ENCODE measurements at places on chromosomes 2 and 18. TPM values are rescaled to one million over a fixed set of nuclear protein-coding genes. Genes with fewer than 3 reads are reported as not detected.

GRCh38 chr2:186531257-186531775, 45.3 kb downstream of the ZC3H15 start:
- peaks cover 9% of the 10 kb centered on the region for H3K36me3 ChIP-seq
- no peak for DNase-seq
- no peaks in the 10 kb centered on the region for H3K27me3 ChIP-seq
- peaks cover 28% of the 10 kb centered on the region for H3K4me1 ChIP-seq
- no peak overlapping the region for H3K27ac ChIP-seq

ABCG5 gene
- total RNA-seq, result not detected

DNA sequence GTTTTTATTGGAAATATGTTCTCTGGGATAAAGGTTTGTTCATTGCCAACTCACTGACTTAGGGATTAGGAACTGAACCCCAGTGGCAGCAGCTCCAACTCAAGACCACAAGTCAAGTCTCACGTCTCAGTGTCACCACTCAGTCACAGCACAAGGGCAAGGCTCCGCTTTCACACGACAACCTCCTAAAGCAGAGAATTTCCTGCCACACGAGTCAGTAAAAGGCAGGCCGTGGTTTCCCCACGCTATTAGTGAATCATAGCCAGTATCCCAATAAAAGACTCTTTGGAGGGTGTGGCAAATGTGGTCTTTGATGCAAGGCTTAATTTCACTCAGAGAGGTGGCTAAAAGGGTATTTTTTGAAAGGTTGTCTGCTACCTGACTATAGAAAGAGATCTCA, 57.6 kb downstream of the PIEZO2 start:
- H3K4me3 ChIP-seq, result no peak overlapping the region
- no peaks in the 10 kb centered on the region for H3K36me3 ChIP-seq
- H3K27ac ChIP-seq, result peak overlapping the region; percentile 62
- no peaks in the 10 kb centered on the region for H3K27me3 ChIP-seq

CDH19 gene
- 2.0 TPM for total RNA-seq

DSEL gene
- total RNA-seq, result 49.8 TPM

DNA sequence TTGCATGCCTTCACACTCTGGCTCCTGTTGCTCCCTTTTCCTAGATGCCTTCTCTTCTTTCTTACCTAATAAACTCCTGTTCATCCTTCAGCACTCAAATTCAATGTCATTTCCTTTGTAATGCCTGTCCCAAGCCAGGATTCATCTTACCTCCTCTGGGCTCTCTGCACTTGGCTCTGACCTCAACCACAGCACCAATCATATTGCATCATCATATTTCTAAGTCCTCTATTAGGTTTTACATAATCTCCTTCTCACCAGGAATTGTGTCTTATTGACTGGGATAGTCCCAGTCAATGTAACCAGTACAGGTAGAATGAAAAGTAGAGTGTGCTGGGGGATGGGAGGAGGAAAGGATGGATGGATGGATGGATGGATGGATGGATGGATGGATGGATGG, 187.1 kb downstream of the NRP2 start:
- H3K27ac ChIP-seq, result no peak overlapping the region
- H3K4me3 ChIP-seq, result no peak overlapping the region
- H3K4me1 ChIP-seq, result peaks cover 17% of the 10 kb centered on the region
- no peak for DNase-seq
- peaks cover 5% of the 10 kb centered on the region for H3K27me3 ChIP-seq
- no peaks in the 10 kb centered on the region for H3K36me3 ChIP-seq

MYL1 gene
- total RNA-seq, result not detected

GRCh38 chr2:9984871-9985480, 33.5 kb downstream of the GRHL1 start:
- H3K4me3 ChIP-seq, result no peak overlapping the region
- H3K27ac ChIP-seq, result peak overlapping the region; percentile 61
- DNase-seq, result no peak
- H3K36me3 ChIP-seq, result no peaks in the 10 kb centered on the region
- no peaks in the 10 kb centered on the region for H3K27me3 ChIP-seq

- H3K4me1 ChIP-seq, result peaks cover 29% of the 10 kb centered on the region
- no peak overlapping the region for H3K4me3 ChIP-seq
- no peak overlapping the region for H3K27ac ChIP-seq
- H3K27me3 ChIP-seq, result no peaks in the 10 kb centered on the region
- no peak for DNase-seq
Observed at GRCh38 chr2:23586741-23587306, 201.8 kb downstream of the KLHL29 start.

ESCO1 gene
- total RNA-seq, result 11.6 TPM

DNA sequence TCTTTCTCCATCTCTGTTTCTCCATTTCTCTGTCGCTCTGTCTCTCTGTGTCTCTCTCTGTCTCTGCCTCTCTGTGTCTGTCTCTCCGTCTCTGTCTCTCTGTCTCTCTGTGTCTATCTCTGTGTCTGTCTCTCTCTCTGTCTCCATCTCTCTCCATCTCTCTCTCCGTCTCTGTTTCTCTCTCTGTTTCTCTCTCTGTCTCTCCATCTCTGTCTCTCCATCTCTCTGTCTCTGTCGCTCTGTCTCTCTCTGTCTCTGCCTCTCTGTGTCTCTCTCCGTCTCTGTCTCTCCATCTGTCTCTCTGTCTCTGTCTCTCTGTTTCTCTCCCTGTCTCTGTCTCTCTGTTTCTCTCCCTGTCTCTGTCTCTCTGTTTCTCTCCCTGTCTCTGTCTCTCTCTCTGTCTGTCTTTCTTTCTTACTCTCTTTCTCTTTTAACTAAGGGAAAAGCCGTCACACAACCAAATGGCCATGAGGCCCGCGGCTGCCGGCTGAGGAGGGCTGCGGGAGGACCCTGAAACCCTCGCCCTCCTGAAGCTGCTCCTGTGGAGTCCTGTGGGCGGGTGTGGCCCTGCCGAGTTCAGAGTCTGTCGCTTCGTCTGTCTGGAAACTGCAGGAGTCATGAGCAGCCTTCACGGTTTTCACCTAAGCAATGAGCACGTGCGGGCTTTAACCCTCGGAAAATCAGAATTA, 29.3 kb downstream of the NFATC1 start:
- peaks cover 9% of the 10 kb centered on the region for H3K36me3 ChIP-seq
- no peak overlapping the region for H3K27ac ChIP-seq
- H3K4me3 ChIP-seq, result no peak overlapping the region
- no peak for DNase-seq

DNA sequence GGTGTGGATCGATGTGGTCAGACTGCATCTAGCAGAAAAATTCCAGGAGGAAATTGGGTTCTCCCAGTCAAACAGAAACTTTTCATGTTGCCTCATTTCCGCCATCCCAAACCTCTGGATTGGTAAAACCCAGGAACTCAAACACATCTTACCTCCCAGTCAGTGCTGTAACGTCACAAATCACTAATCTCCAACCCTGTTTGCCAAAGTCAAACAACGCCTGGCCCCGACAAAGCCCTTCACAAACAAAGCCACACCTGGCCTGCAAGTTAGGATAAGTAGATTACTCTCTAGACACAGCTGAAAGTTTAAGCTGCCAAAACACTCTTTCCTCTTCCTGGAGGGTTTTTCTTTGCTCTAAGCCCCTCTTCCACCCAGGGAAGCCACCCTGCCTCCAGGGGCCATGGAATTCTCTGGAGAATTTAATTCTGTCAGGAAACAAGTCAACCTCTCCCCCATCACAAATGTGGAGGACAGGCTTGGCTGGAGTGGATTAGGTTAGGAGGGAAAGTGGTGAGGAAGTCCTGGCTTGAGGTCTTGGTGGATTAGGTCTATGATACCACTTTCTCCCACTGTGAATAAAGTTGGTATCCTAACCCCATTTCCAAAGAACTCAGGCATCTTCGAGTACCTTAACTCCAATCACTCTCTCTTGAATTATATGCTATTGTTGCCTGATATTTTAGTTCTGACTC, 86.7 kb downstream of the LYPD6B start:
- no peaks in the 10 kb centered on the region for H3K36me3 ChIP-seq
- H3K27ac ChIP-seq, result no peak overlapping the region
- no peak overlapping the region for H3K4me3 ChIP-seq
- H3K27me3 ChIP-seq, result no peaks in the 10 kb centered on the region
- no peak for DNase-seq

DNA sequence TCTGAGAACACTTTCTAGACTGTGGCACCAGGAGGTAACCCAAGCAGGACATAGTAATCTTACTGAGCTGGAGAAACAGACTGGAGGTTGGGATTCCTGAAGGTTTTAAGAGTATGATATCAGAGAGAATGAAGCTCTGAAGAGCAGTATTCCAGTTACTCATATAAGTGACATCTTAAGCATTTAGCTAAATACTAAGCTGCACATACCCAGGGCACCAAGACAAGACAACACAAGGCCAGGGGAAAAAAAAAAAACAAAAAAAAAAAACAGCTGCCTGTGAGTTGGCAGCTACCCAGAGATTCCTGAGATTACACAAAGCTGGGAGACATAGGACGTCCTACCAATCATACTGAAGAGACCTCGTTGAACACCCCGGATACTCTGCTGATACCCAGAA, 175.8 kb downstream of the SRBD1 start:
- H3K36me3 ChIP-seq, result peaks cover 15% of the 10 kb centered on the region
- H3K27me3 ChIP-seq, result no peaks in the 10 kb centered on the region
- peak overlapping the region; percentile 78 for H3K27ac ChIP-seq
- H3K4me1 ChIP-seq, result peaks cover 72% of the 10 kb centered on the region
- DNase-seq, result no peak

DNA sequence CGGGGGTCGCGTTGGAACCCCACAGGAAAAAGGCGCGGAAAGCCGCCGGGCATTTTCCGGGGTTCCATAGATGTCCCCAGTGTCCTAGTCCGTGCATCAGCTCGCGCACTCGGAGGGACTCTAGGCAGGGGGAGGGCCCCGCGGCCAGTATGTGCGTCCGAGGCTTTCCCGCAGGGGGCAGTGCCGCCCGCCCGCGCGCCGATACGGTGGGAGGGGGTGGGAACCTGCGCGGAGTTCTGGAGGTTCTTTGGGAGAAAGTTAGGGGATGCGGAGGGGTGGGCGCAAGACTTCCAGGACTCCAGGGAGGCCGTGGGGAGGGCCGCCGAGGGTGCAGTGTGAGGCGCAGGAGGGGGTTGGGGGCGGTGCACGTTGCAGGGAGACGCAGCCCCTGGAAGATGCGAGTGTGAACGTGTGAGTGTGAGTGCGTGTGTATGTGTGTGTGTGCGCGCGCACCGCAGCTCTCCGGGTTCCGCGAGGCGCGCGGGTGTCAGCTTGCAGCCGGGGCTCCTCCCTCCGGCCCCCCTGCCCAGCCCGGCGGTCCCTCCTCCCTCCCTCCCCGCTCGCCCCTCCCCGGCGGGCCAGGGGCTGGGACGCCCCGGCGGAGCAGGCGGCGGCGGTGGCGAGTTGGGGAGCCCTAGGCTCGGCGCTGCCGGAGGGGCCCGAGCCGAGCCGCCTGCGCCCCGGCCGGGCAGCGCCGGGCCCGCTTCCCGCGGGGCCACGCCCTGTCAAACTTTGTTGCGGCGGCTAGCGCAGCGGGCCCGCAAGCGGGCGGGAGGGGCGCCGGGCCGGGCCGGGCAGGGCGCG, at the start of gene TCF7L1:
TCF7L1 (plus strand) TSS at position 559 of the 804 bp plus-strand sequence. CDS start 293 bp downstream, outside the sequence.
- no peaks in the 10 kb centered on the region for H3K27me3 ChIP-seq
- peak within 1 kb of the TSS; percentile 88 for H3K4me3 ChIP-seq
- H3K36me3 ChIP-seq, result no peaks in the 10 kb centered on the region
- H3K27ac ChIP-seq, result peak within 1 kb of the TSS; percentile 91
- DNase-seq, result peak; percentile 96

DNA sequence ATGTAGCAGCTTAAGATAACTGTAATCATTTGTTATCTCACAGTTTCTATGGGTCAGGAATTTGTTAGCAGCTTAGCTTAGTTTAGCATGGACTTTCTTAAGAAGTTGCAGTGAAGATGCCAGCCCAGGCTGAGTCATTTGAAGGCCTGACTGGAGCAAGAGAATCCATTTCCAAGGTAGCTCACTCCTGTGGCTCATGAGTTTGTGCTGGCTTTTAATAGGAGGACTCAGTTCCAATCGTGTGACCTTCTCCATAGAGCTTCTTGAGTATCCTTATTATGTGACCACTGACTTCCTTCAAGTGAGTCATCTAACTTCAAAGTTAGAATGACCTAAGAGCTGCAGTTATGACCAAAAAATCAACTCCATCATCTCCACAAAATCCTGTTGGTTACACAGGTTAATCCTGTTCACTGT, 1.4 kb downstream of the GPATCH11 start:
- no peaks in the 10 kb centered on the region for H3K27me3 ChIP-seq
- peaks cover 5% of the 10 kb centered on the region for H3K4me1 ChIP-seq
- H3K4me3 ChIP-seq, result no peak overlapping the region
- H3K36me3 ChIP-seq, result peaks cover 2% of the 10 kb centered on the region
- no peak for DNase-seq

DNA sequence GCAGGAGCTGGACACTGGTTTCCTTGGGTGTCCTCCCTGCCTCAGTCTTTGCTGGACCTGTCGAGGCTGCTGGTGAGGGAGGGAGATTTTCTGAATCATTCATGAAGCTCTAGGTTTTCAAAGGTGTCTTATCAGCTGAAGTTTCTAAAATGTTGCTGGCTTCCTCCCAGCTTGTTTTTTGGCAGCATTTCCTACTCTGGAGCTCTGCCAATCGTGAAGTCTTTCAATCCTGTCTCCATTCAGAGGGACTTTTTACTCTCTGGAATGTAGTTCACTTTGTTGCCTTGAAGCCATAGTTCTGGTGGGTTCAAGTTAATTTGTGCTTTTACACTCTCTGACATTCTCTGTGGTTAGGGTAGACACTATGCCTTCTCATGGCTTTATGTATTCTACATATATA, 23.9 kb downstream of the SNTG2 start:
- peaks cover 1% of the 10 kb centered on the region for H3K27me3 ChIP-seq
- H3K27ac ChIP-seq, result no peak overlapping the region
- no peaks in the 10 kb centered on the region for H3K36me3 ChIP-seq
- H3K4me3 ChIP-seq, result no peak overlapping the region

DNA sequence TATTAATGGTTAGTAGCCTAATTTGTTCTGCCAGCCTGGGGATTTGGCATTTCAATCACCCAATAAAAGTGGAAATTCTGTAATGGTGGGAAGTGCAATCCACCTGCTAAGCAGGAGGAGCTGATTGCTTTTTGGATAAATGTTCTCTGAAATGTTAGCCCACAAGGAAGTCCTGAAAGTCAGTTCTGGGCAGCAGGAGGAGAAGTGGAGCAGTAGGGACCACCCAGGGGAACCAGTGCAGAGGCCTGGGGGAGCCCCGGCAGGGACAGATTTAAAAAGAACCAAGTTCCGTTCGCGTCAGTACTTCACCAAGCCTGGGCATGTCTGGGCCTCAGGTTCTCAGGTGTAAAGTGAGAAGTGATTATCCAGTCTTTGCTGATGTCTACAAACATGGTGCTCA, 248.5 kb upstream of the RAB6C start:
- no peaks in the 10 kb centered on the region for H3K4me1 ChIP-seq
- peaks cover 2% of the 10 kb centered on the region for H3K27me3 ChIP-seq
- H3K4me3 ChIP-seq, result no peak overlapping the region
- no peaks in the 10 kb centered on the region for H3K36me3 ChIP-seq
- H3K27ac ChIP-seq, result no peak overlapping the region

- H3K4me1 ChIP-seq, result peaks cover 85% of the 10 kb centered on the region
- peaks cover 44% of the 10 kb centered on the region for H3K36me3 ChIP-seq
- no peaks in the 10 kb centered on the region for H3K27me3 ChIP-seq
- DNase-seq, result no peak
- H3K4me3 ChIP-seq, result no peak overlapping the region
- peak overlapping the region; percentile 55 for H3K27ac ChIP-seq
Observed at GRCh38 chr2:33145459-33145858, 198.7 kb downstream of the LTBP1 start.

PLGLB2 gene
- 6.5 TPM for total RNA-seq

Measured in chondrocyte (in vitro differentiated cells).